HT-29 (cell line): ENCODE measurements at places on chromosomes 6 and 20. TPM values are rescaled to one million over a fixed set of nuclear protein-coding genes. Genes with fewer than 3 reads are reported as not detected.

The EYA4 gene
- not detected in 2 replicates for total RNA-seq

The BTNL2 gene
- not detected in 2 replicates for total RNA-seq

GRCh38 chr6:73042892-73043291 is 182.4 kb downstream of the KHDC1L start:
- no peak for DNase-seq

The DLL1 gene
- 2.2 and 2.6 TPM in 2 replicates for total RNA-seq
